ENCODE measurements at places on chromosomes 11 and 22.

- no peak for DNase-seq
These were observed 109.3 kb upstream of the SNX19 start for GRCh38 chr11:131025421-131026125.

DNA sequence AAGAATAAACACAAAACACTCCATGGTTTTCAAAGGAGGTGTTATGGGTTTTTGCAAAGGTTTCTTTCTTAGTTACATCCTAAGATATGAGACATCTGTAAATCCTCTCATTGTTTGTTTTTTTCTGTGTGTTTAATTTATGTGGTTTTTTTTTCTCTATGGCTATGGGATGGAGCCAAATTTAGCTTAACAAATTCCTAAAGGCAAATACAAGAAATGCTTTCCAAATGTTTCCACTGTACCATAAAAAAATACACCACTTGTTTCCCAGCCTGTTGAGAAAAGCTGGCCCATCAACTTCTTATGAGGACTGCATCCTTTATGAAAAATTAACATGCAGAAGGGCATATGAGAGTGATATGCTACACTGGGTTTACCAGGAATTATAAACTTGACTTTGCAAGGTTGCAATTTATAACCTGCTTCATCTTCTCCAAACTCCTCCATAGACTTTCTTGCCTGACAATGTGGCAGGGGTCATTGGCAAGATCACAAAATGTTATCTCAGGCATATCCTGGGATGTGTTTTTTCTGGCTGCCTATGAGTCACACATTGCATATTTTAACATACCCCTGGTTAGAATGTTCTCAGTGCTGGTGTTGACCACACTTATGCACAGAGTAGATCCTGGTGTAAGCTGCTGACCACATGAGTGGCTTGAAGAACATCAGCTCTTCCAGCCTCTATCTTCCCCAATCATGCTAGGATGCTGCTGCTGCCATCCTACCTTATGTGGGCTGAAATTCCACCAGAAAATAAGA lies 137.6 kb upstream of the TTC12 start:
- no peak for DNase-seq

DNA sequence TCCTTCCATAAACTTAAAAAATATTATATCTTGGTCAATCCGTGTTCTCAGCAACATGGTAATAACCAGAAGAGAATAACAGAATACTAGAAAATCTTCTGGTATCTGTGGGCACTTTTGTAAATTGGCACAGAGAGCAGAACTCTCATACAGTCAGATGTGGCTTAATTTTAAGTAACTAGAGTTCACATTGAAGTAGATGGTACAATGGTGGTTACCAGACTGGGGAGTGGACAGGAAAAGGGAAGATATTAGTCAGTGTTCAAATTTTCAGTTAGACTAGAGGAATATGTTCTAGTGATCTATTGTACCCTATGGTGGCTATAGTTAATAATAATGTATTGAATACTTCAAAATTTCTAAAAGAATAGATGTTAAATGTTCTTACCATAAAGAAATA lies 6.9 kb downstream of the OR52H1 start:
- DNase-seq, result no peak

GRCh38 chr11:128209138-128209435 lies 378.3 kb downstream of the ETS1 start:
- no peak for DNase-seq

DNA sequence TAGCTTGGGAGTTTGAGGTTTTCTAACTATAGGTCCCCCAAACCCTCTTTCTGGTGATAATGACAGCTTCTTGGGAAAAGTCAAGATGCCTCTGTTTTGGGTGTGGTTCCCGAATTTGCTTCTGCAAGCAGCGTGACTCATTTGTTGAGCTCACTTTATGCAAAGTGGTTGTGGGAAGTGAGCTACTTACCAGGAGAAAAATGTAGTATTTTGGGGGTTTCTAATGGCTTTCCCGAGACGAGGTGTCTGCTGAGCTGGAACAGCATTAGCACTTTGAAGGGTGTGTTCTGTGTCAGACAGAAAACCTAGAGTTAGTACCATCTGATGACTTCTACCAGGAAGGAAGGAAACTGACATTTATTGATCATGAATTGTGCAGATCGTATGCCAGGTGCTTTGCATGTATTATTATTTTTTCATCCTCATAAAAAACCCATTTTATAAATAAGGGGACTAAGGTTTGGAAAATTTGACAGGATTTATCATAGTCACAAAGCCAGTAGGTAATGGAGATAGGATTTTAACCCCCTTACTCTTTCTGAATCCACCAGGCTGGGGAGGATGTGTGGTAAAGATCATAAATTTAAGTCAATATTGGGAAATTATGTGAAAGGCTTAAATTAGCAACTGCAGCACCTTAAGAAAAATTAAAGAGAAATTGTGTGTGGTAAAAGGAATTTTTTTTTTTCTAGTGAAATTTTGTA lies 108.8 kb upstream of the CD44 start:
- DNase-seq, result peak; percentile 18

DNA sequence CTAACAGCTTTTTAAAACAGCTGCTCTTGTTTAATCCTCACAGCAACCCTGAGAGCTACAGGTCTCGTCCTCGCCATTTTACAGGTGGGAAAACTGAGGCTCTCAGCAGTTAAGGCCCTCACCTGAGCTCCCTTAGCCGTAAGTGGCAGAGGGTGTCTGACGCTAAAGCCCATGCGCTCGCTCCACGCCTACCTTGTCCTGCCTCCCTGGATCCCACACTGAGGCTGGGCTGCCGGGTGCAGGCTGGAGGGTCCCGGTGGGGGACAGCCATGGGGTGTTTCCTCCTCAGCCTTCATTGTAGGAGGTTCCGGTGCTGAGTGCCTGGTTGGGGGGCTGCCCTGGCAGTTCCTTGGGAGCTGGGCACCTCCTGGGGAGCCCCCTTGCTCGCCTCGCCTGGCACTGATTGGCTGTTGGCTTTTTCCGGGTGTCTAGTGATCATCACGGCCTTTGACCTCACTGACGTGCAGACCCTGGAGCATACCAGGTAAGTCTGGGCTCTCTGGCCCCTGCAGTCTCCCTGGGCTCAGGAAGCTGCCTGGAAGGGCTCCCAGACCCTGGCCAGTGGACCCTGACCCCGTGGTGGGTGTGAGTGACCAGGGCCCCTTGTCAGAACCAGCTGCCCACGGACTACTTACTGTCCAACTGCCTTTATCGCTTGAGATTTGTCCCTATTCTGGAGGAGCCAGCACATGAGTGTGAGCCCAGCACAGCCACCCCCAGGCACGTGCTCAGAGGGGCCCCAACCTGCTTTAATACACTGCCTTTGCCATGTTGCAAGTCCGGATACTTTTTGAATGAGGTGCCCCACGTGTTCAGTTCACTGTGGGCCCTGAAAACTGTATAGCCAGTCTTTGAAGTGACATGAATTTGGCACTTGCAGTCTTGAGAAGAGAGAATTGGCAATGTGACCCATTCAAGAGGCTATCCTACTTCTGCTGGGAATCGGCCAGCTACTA lies 12.6 kb downstream of the RAB36 start:
- DNase-seq, result no peak

DNA sequence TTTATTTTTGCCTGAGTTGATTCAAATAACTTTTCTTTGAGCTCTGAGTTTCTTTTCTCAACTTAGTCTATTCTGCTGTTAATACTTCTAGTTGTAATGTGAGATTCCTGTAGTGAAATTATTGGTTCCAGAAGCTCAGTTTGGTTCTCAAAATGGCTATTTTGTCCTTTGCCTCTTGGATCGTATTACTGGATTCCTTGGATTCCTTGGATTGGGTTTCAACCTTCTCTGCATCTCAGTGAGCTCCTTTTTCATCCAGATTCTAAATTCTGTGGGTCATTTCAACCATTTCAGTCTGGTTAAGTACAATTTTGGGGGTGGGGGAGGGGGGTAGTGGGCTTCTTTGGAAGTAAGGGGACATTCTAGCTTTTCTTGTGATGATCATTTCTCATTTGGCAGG lies 341.1 kb upstream of the CNTN5 start:
- DNase-seq, result no peak

- DNase-seq, result no peak
These were observed 10.5 kb downstream of the TXN2 start for GRCh38 chr22:36470994-36471331.

- no peak for DNase-seq
These were observed 44.8 kb downstream of the ENDOD1 start for GRCh38 chr11:95134491-95134890.

- DNase-seq, result no peak
These were observed 24.5 kb upstream of the GNB1L start for GRCh38 chr22:19879246-19879570.

DNA sequence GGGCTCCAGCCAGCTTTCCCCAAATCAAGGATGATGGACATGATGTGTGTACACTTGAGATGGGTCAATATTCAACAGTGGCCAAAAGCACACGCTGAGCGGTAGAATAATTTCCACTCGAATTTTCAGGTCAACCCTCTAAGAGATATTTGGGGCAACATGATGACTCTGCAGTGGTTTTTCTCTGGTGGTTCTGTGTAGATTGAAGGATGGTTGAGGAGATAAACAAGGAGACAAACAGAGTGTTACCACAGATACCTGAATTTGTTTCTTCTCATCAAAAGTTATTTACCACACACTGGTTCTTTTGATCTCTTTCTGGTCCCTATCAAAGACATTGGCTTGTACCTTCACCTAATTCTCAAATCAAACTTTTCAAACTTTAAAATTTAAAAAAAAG lies 242.0 kb downstream of the ETS1 start:
- DNase-seq, result no peak

- DNase-seq, result no peak
These were observed at the start of gene PTH for GRCh38 chr11:13495929-13496328. PTH (minus strand) TSS chr11:13495997; CDS start chr11:13492855, 3,142 bp downstream.

DNA sequence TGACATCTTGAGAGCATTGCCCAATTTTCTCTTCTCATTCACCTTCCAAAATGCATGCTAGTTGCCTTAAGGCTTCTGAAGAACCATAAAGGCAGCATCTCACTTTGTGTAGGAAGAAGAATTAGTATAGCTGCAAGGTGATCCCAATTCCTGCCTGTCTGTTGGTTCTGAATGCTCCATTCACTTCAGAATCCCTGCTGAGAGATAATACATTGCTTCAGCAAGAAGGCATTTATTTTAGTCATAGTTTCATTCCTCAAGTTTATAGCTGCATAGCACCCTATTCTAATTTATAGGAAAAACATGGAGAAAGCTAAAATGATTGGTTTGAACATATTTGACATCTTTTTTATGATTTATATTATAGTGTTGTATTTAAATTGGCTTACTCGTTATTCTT lies 181.3 kb downstream of the METTL15 start:
- no peak for DNase-seq

- no peak for DNase-seq
These were observed 1356.2 kb downstream of the TBC1D22A start for GRCh38 chr22:48118654-48119053.

DNA sequence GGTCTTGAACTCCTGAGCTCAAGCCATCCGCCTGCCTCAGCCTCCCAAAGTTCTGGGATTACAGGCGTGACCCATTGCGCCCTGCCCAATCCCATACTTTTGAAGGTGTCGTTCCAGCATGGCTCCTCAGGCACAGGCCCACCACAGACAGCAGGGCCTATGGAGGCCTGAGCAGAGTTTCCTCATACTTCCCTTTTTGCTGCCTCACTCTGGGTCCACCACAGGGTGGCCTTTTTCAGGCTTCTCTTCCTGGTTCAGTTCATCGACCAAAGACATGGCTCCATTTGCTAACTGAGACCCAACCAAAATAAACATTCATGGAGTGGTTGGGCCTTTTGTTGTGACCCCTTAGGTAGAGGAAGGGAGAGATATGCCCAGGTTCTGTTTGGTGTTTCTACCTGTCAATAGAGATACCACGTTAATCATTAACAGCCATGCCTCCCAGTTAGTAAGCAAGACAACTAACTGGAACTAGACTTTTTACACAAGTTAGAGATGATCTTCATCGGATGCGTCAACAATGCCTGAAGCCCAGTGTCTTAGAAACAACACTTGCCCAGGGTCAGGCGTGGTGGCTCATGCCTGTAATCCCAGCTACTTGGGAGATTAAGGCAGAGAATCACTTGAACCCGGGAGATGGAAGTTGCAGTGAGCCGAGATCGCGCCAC lies 35.1 kb downstream of the TRIOBP start:
- DNase-seq, result no peak

DNA sequence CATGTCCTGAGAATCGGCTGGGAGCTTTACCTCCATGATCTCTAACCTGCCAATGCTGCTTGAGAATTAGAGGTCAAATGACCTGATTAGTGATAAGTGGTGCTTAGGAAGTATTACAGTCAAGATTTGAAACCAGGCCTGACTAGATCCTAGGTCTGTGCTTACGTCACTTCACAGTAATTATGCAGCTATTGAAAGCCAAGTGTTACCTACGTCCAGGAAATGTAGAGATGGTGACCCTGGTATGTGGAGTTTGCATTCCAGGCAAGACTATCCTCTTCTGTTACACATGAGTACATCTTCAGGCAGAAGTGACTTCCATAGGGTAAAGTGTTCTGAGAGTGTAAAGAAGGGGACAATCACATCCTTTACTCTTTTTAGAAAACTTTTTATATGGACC lies 530.4 kb upstream of the TENM4 start:
- DNase-seq, result no peak

- no peak for DNase-seq
These were observed 21.6 kb upstream of the KCNQ1OT1 start for GRCh38 chr11:2721210-2721916.

DNA sequence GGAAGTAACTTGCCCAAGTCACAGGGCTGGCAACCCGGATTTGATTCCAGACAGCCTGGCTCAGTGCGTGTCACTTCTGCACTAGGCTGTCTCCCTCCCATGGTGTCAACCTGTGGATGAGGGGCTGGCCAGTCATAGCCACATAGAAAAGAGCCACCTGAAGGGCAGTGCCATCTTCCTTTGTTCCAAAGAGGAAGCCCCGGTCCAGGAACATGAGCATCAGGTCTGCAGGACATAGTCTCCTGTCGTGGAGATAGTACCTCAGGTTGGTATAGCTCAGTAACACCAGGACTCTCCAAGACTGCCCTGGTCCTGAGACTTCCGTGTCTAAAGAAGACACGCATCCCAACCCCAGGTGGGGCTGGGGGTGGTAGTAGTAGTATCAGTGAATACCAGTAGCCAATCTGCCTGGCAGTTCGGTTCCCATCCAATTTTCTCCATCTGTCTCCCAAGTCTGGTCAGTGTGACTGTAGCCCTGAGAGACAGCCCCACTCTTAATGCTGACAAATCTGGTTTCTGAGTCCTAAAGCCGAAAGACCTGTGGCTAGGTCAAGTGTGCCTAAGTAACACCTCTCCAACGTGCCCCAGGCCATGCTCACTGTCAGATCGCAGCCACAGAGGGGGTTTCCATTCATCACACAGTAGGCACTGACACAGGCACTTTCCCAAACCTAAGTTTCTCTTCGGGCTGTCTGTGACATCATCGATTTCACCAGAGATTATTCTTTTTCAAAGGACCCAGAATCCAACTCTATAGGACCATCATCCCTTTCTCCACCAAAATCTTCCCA lies 33.1 kb downstream of the C11orf58 start:
- no peak for DNase-seq

GRCh38 chr11:68383976-68384501 lies 71.6 kb downstream of the LRP5 start:
- DNase-seq, result peak; percentile 63

DNA sequence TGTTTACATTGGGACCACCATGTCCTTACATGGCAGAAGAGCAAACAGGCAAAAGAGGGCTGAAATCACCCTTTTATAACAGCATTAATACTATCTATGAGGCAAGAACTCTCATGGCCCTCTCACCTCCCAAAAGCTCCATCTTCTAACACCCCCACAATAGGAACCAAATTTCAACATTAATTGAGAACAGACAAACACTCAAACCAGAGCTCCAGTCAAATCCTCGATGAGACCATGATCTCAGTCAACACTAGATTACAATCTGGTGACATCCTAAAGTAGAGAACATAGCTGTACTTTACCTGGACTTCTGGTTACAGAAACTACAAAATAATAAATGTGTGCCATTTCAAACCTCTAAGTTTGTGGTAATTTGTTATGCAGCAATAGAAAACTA lies 25.1 kb downstream of the OR2AG2 start:
- no peak for DNase-seq

- no peak for DNase-seq
These were observed 224.2 kb downstream of the CEP164 start for GRCh38 chr11:117551761-117552343.
